ENCODE measurements at places on chromosomes 2 and 18. TPM values are rescaled to one million over a fixed set of nuclear protein-coding genes. Genes with fewer than 3 reads are reported as not detected.

The ZNF516 gene
- total RNA-seq = 26.6 TPM

The BUB1 gene
- total RNA-seq = 9.0 TPM

The PPP1R1C gene
- total RNA-seq = 0.40 TPM

The RAB27B gene
- 0.80 TPM for total RNA-seq

The IL36A gene
- total RNA-seq = not detected

The GKN1 gene
- total RNA-seq = 0.09 TPM

The DRC1 gene
- total RNA-seq = 0.31 TPM

The MGAT4A gene
- 7.5 TPM for total RNA-seq

The TWIST2 gene
- total RNA-seq = 13.6 TPM

The DYNAP gene
- total RNA-seq = not detected

The RAB6C gene
- 0.09 TPM for total RNA-seq

The MAPRE2 gene
- total RNA-seq = 17.3 TPM

The TUBA4B gene
- total RNA-seq = 0.04 TPM

The HAAO gene
- 14.8 TPM for total RNA-seq

The HOXD11 gene
- 0.04 TPM for total RNA-seq

The WNT10A gene
- total RNA-seq = 0.04 TPM

The GREB1L gene
- 7.2 TPM for total RNA-seq

The CFAP221 gene
- 0.22 TPM for total RNA-seq

The RNU2-63P gene
- 15.0 TPM for total RNA-seq

The PROC gene
- total RNA-seq = 0.04 TPM

The FNDC4 gene
- total RNA-seq = 11.0 TPM

The PRKAG3 gene
- 19.3 TPM for total RNA-seq

The NCKAP5 gene
- total RNA-seq = 4.7 TPM

The ATOH8 gene
- total RNA-seq = 15.7 TPM

The TMEM178A gene
- 5.7 TPM for total RNA-seq

The FAM210A gene
- total RNA-seq = 28.8 TPM

The TPO gene
- total RNA-seq = 0.18 TPM

The TXNDC2 gene
- total RNA-seq = 0.04 TPM

The NUP35 gene
- 21.0 TPM for total RNA-seq

The GCG gene
- 16.6 TPM for total RNA-seq

The SEPTIN10 gene
- total RNA-seq = 66.7 TPM

The PCARE gene
- total RNA-seq = 0.09 TPM

The SP140 gene
- total RNA-seq = 0.22 TPM

The KCNJ13 gene
- not detected for total RNA-seq

The NOSTRIN gene
- 9.2 TPM for total RNA-seq

The MLPH gene
- total RNA-seq = 0.22 TPM

The CNRIP1 gene
- 21.1 TPM for total RNA-seq

The PLB1 gene
- total RNA-seq = 1.6 TPM

The SLC25A12 gene
- 25.6 TPM for total RNA-seq

The RALB gene
- 42.4 TPM for total RNA-seq

The SLC20A1 gene
- total RNA-seq = 17.6 TPM

The CCBE1 gene
- 2.8 TPM for total RNA-seq

The UGT1A5 gene
- total RNA-seq = not detected

The OR6B2 gene
- total RNA-seq = not detected

The LINC00305 gene
- total RNA-seq = not detected

The CRYBA2 gene
- total RNA-seq = not detected

The ALPI gene
- total RNA-seq = not detected

The KCNF1 gene
- total RNA-seq = 2.0 TPM

The CGREF1 gene
- total RNA-seq = 6.7 TPM

The EXOC6B gene
- 13.3 TPM for total RNA-seq

Measured in muscle of leg (tissue), 16 donors.